ENCODE measurements at places on chromosomes 5 and 9.
A peak's percentile ranks its signal among the peaks of the same experiment; 100 is the strongest.

DNA sequence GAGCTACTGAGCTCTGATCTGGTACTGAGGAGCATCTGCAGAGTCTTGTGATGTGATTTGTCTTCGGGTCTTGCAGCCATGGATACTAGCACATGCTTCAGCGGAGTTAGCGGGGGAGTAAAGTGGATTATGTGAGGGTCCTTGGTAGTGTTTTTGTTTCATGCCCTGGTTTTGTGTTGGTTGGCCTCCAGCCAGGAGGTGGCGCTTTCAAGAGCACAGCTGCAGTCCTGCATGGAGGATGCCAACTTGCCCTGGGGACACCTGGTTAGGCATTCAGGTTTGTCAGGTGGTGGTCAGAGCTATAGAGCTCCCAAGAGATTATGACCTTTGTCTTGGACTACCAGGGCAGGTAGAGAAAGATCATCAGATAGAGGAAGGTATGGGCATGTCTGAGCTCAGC, 185.8 kb upstream of the CDH6 start:
- no peak for DNase-seq

DNA sequence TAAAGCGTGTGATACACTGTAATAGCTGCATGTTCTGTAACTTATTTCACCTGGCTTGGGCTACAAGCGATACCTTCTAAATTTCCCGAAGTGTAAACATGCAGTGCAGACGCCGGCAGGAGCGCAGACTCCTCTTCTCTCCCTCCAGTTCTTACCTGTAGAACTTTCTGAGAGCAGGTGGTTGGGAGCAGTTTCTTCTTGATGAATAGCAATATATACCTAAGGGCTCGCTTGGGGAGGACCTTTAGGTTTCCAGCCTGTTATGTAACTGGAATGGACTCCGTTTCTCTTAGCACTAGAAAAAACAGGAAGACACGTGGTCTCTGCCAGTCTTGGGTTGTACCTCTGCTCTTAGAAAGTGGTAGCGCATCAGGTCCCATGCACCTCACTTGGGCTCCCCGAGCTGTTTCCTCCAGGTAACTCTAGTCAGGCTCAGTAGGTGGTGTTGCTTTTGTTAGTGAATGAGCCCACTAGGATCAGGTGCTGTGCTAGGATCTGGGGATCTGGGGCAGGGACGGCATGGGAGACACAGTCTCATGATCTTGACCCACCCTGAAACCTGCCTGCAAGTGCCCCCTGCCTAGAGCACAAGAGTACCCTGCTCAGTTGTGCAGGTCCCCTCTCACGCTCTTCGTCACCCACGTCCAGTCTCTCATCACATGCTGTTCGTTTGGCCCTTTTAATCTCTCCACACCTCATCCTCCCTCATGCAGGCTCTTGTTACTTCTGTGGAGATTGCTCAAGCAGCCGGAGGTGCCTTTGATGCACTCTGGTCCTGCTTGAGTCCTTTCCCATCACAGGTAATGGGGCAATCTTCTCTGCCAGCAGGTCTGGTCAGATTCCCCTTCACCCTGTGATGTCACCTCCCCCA, 2.8 kb downstream of the TENT4A start:
- peak; percentile 24 for DNase-seq

DNA sequence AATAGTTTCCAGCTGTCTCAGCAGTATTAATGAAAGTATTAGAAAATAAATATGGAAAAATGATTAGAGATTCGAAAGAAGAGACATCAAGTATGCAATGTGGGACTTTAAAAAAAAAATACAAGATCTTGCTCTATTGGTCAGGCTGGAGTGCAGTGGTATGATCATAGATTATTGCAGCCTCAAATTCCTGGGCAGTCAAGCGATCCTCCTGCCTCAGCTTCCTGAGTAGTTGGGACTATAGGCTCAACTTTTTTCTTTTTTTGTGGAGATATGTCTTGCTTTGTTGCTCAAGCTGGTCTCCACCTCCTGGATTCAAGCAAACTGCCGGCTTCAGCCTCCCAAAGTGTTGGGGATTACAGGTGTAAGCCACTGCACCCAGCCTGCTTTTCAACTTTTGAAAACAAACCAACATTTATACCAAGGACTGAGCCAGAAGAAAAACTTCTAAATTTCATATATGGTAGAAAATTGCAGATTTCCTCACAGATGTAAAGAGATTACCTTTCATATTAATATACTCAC, 323.1 kb downstream of the ADGRV1 start:
- DNase-seq: no peak

GRCh38 chr5:1360861-1361260, 16.0 kb upstream of the CLPTM1L start:
- no peak for DNase-seq

GRCh38 chr5:108681079-108681921, 66.4 kb upstream of the FER start:
- DNase-seq: no peak

DNA sequence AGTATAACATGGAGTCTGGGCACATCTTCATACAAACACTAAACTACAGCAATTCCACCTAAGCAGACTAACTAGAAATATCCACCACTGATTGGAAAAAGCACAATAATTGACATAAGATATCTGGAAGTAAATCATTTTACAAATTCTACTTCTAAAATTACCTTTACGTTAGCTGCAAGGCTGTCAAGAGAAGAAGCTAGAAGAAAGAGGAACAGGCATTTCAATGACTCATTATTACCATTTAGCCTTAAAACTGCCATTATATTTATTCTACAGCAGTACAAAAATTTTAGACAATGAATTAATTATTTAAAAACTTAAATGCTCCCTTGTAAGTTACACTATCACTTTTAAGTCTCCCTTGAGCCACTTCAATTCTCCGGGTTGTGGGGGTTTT, 43.4 kb upstream of the PLPP6 start:
- no peak for DNase-seq

- no peak for DNase-seq
These were observed 657.1 kb downstream of the NR2F1-AS1 start for GRCh38 chr5:92923885-92924284.

GRCh38 chr9:112665347-112665746, 52.6 kb downstream of the INIP start:
- DNase-seq: no peak

- DNase-seq: no peak
These were observed 20.3 kb upstream of the TENT4A start for GRCh38 chr5:6692906-6693305.

- no peak for DNase-seq
These were observed 8.3 kb downstream of the EDIL3 start for GRCh38 chr5:84376346-84376745.

- no peak for DNase-seq
These were observed 35.5 kb upstream of the CDKN2B start for GRCh38 chr9:22044583-22044982.

DNA sequence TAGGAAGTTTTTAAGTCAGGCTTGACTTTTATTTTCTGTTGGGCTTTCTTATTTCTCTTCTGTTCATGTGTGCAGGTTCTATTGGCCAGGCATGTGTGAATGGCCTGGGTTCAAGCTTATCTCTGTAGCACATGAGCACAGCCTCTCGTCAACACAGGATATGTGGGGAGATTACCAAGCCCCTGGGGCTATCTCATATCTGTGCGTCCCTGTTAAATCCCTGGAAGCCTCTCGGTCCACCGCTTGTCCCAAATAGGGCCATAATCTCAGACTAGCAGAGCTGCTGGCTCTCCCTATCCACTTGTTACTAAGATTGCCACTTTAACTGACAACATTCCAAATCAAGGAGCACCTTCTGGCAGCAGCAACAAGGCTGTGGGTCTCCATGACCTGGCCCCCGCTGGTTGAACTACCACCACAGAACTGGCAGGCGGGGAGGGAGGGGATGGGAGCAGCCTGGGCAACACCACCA, 28.4 kb upstream of the EBF1 start:
- no peak for DNase-seq

DNA sequence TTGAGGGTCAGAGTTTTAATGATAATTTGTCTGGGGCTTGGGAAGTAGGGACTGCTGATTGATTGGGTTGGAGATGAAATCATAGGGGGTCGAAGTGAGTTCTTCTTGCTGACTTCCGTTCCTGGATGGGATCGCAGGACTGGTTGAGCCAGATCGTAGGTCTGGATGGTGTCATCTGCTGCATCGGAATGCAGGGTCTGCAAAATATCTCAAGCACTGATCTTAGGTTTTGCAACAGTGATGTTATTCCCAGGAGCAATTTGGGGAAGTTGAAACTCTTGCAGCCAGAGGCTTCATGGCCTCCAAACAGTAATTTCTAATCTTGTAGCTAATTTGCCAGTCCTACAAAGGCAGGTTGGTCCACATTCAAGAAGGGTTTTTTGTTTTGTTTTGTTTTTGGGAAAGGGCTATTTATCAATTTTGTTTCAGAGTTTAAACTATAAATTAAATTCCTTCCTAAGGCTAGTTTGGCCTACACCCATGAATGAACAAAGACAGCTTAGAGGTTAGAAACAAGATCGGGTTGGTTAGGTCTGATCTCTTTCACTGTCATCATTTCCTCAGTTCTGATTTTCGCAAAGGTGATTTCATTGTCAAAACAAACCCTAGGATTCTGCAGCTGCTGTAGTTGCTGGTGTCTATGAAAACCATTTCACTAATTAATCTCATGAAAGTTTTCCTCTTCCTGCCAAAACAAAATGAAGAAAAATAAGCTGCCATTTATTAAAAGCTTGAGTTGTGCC, 388.0 kb downstream of the TMEM232 start:
- DNase-seq: no peak

DNA sequence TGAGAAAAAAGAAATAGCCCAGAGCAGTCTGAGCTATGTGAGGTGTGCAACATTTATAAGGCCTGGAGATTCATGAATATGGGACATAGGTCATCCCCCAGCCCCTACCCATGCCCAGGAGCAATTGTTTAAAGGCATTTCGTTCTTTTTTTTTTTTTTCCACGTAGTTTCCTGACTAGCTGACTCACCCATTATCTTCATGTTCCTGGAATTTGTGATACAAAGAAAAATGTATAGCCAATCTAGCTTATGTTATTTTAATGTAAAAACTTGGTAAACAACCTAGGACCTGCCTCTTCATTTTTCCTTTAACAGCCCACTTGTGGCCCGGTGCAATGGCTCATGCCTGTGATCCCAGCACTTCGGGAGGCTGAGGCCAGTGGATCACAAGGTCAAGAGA, 81.3 kb downstream of the OSTF1 start:
- DNase-seq: no peak

DNA sequence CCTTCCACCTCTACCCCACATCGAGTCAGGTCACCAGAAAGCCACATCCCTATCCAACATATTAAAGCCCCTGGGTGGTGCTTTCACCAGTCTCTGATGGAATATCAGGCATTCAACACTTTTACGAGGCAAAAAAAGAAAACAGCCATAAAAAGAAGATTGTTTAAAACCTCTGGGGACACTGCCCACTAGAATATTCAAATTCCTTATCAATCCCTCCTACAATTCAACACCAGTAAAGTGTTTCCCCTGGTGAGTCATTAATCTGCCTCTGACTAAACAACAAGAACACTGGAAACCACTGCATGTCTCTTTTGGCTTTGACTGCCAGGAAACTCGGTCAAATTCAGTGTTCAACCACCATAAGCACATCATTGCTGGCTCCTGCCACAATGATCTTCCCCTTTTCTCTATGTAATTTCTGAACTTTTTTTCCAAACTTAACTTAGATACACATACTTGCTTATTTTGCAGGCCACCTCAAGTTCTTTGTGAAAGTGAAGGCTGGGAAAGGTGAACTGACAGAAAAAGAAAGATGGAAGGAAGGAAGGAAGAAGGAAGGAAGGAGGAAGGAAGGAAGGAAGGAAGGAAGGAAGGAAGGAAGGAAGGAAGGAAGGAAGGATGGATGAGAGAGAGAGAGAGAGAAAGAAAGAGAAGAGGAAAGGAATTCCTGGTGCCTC, 105.3 kb downstream of the PAX5 start:
- DNase-seq: peak; percentile 34

DNA sequence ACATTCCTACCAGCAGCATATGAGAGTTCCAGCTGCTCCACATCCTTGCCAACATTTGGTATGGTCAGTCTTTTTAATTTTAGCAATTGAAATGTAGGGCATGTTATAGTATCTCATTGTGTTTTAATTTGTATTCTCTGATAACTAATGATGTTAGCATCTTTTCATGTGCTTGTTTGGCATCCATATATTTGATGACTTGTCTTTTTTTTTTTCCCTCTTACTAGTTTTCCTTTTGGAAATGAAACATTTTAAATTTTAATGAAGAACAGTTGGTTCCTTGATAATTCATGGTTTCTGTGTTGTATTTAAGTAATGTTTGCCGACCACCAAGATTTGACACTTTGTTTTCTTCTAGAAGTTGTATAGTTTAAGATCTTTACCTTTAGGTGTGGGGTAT, 8.8 kb downstream of the OGN start:
- no peak for DNase-seq

DNA sequence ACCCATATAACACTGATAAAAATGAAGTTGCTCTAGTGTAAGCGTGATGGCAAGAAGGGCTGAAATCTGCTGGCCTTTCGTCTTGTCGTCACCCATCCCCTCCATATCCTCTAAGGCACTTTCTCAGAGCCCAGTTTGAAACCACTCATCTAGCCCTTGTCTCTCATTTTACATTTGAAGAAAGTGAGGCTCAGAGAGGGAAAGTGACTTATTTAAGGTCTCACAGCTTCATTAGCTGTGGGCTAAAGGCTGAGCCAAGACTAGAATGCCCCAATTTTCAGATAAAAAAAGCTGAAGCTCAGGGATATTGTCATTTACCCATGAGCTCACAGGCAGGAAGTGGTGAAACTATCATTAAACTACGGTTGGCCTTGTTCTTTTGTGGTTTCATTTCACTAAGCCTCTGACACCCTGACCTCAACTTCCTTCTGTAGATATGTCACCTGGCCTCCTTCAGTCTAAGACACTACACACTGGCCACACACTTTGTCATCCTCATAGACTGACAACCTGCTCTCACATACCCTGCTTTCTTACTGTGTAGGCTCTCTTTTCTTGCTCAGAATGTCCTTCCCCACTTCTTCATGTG, 176.7 kb upstream of the DMAC1 start:
- DNase-seq: no peak

GRCh38 chr5:56183506-56183905, 49.6 kb downstream of the ANKRD55 start:
- DNase-seq: no peak

- no peak for DNase-seq
These were observed 560.0 kb downstream of the BRINP1 start for GRCh38 chr9:118809160-118809625.
